ENCODE measurements at places on chromosomes 5 and 9. TPM values are rescaled to one million over a fixed set of nuclear protein-coding genes. Genes with fewer than 3 reads are reported as not detected.

DNA sequence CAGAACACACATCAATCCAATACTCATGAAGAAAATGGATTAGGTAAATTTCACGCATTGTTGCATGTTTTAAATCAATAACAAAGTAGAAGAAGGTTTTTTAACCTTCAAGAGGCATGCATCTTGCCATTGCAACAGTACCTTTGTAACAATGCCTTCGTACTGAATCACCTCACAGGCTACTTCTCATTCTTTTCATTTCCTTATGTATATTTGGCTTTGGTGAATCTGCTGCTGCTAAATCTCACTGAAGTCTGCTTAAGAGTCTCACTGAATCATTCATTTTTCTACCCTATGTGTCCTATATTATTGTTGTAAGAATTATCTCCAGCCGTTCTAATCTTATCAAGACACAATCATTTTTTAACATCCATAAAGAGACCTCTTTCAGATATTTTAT is 152.5 kb downstream of the CDH10 start:
- DNase-seq: no peak

DNA sequence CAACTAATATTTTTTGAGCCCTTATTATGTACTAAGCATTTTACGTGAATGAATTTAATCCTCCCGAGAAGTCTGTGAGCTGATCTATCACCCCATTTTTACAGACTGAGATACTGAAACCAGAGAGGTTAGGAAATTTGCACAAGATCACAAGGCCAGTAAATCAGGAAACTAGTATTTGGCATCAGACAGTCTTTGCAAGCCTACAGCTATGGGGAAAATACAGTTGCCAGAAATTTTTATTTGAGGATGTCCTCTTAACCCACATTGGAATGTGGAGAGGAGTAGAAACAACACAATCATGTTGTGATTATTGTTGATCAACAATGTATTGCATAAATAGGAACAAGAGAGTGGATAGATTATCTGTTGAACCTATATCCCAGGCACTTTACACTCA is 2.3 kb upstream of the SLC46A2 start:
- DNase-seq: no peak

GRCh38 chr5:138351056-138351455 is 1.4 kb upstream of the KDM3B start:
- DNase-seq: no peak

- DNase-seq: peak; percentile 46
Measured at GRCh38 chr9:89926691-89927220, 321.9 kb downstream of the GADD45G start.

- no peak for DNase-seq
Measured at GRCh38 chr5:142829801-142830220, 59.6 kb downstream of the ARHGAP26 start.

DNA sequence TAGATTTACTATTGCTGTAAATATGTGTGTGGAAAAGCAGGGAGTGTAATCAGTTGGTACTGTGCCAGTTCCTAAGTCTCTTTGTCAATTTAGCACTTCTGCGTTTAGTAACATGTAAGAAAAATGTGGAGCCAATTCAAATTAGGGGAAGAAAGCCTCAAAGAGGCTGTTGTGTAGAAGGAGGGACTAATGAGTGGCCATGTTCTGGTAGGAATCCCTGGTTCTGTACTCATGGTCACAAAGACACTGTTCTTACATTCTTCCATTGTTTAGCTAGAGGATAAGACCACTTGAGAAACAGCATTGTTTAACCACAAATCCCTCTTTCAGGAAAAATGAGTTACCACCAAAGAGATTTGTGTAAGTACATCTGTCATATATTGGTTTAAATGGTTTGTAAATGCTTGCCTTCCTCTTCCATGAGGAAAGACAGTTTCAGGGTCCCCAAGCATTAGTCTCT is 14.9 kb downstream of the ARHGEF28 start:
- DNase-seq: no peak

DNA sequence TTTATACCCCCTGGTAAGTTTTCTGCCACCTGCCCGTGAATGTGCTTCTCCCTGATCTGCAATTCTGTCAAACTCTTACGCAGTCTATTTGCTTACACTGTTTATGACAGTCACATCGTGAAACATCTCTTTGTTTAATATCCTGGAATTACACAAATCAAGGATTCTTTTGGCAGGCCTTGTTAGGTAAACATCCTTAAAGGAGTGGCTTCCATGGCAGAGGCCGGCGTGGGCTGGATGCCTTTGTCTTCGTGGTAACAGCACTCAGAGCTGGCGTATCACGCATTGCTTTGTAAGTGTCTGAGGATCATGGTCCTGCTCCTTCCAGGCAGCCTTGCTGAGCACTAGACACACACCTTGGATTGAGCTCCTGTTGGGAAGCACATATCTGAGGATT is 145.7 kb downstream of the IRX1 start:
- no peak for DNase-seq

- DNase-seq: no peak
Measured at GRCh38 chr5:158670201-158670600, 429.5 kb downstream of the EBF1 start.

- no peak for DNase-seq
Measured at GRCh38 chr5:147015405-147015804, 136.8 kb upstream of the PPP2R2B start.

DNA sequence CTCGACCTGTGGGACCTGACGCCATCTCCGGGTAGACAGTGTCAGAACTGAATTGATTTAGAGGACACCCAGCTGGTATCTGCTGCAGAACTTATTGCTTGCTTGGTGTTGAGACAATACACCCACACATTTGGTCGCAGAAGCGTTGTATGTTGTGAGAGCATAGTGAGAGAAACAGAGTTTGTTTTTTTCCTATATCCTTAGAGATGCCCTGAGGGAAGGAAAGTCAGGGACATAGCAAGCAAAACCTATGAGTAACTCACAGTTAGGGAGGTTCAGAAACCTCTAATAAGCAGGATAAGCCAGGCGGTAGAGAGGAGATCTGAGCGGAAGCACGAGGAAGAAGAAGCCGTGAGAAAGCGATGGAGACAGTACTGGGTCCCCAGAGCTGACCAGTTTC is 59.8 kb downstream of the PTCD2 start:
- DNase-seq: no peak

GRCh38 chr5:151047814-151048425 is 27.5 kb downstream of the GPX3 start:
- no peak for DNase-seq

GRCh38 chr9:137579259-137579604 is 507 bp upstream of the DPH7 start:
- no peak for DNase-seq

GRCh38 chr5:148875205-148875875 is 48.9 kb downstream of the ADRB2 start:
- DNase-seq: no peak

DNA sequence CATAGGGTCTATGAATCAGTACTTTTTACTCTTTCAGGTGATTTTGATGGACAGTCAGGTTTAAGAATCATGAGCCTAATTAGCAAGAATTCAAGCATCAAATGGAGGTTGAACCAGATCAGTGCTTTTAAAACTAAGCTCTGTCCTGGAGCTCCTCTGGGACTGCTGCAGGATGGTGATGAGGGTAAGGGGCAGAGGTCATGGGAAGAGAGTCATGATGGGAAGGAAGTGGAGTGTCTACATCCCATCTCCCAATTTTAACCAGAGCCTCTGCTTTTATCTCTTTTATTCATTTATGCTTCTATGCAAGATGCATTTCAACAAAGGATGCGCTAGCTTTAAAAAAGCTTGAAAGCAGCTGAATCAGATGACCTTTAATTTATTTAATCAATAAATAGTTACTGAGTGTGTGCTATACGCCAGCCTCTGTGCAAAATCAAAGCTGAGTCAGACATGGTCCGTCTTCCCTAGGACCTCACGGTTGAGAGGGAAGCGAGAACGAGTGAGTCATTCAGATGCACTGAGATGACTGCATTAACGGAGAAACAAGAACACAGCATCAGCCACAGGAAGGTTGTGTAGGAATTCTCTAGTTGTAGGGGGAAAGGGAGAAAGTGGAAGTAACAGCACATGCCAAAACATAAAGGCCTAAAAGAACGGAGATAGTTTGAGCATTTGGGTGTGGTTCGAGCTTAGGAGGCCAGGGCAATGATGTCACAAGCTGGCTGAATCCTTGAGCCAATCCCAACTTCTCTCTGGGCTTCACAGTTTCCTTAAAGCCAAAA is 441.6 kb upstream of the BRINP1 start:
- DNase-seq: no peak

DNA sequence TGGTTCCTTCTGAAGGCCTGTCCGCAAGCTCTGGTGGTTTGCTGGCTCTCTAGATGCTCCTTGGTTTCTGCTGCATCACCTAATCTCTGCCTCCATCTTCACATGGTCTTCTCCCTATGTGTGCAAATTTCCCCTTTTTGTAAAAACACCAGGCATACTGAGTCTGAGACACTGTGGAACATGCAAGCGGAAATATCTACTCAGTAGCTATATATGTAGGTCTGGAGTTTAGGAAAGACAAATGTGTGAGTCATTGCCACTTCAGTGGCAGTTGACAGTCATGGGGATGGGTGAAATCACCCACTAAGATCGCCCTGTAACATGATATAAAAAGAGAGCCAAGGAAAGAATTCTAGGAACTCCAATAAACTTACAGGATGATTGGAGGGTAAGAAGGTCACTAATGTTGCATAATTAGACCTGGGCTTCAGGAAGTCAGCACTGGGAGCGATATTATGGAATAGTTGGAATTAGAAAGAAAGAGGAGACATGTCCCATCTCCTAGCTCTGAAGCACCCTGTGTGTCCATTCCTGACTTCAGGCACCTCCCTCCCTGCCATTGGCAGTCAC is 22.7 kb upstream of the UBLCP1 start:
- DNase-seq: no peak

GRCh38 chr5:172617817-172618216 is 23.2 kb upstream of the NEURL1B start:
- DNase-seq: no peak

DNA sequence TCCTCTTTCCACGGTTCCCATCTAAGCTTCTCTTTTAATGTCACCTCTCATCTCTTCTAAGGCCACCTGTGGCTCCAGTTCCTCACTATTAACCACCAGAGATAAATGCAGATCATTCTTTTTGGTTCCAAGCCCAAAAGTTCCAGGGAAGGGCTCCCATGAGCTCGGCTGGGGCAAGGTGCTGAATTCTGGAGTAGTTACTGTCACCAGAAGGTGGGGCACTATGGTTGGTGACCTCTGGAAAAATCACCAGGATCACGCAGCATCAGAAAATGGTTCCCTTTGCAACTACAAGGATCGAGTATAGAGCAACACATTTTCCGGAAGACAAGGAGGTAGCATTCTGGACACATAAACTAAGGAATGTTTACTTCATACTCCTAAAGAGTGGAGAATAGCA is 528.7 kb upstream of the DAP start:
- no peak for DNase-seq

GRCh38 chr5:72146056-72146455 is 38.8 kb downstream of the MAP1B start:
- DNase-seq: no peak

DNA sequence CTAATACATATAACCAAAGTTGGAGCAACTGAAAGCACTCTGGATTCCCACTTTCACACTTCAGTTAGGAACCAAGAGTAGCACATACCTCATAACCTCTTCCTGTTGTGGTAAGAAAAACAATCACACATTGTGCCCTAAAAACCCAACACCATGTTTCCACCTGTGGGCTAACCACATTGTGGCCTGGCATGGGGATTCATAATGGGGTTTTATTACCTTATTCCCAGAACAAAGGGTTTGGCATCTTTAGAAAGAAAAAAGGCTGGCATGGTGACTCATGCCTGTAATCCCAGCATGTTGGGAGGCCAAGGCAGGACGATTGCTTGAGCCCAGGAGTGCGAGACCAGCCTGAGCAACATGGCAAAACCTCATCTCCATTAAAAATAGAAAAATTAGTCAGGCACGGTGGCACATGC is 60.6 kb downstream of the HSD17B3 start:
- DNase-seq: no peak

DNA sequence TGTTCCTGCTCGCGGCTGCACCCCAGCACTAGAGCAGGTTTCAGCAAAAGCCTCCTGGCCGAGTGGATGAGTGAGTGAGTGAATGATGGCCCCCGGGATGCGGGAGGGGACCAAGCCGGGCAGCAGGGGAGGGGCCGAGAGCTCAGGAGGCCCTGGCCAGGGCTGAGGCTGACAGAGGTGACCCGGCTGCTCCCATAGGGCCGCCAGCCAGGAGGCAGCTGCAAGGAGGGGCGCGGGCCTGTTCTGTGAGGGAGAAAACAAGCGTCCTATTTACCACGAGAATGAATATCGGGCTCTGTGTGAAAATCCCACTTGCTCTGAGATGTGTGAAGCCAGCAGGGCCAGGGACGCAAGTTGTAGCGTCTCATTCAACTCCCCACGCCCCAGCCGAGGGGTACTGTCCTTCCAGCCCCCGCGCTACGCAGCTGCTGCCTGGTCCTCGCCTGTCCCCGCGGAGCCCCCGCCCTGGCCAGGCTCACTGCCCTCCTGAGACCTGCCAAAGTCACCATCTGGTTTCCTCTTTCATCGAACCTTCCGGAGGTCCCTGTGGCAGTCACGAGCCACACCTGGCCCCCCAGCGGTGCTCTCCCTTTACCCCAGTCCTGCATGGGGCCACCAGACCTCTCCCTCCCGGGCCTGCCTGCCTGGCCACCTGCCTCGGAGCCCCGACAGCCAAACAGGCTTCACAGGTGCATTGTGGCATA is 38.8 kb downstream of the RASGEF1C start:
- peak; percentile 86 for DNase-seq

- DNase-seq: no peak
Measured at GRCh38 chr5:147072622-147073021, 162.2 kb upstream of the STK32A start.

GRCh38 chr5:58135571-58136335 is 324.1 kb downstream of the PLK2 start:
- DNase-seq: no peak

- DNase-seq: no peak
Measured at GRCh38 chr5:179127136-179128040, 67.2 kb downstream of the ZNF354C start.

GRCh38 chr9:110351009-110351467 is 13.4 kb upstream of the TXNDC8 start:
- no peak for DNase-seq

- no peak for DNase-seq
Measured at GRCh38 chr9:38137342-38137741, 68.3 kb upstream of the SHB start.

GRCh38 chr5:147673266-147673665 is 109.3 kb downstream of the JAKMIP2 start:
- peak; percentile 94 for DNase-seq

BARHL1 gene
- not detected for total RNA-seq

CAVIN4 gene
- 6.1 TPM for total RNA-seq

FREM1 gene
- 3.7 TPM for total RNA-seq

ZNF346 gene
- total RNA-seq: 36.9 TPM

PCDHB5 gene
- total RNA-seq: 8.5 TPM

C6 gene
- 0.46 TPM for total RNA-seq

C5orf46 gene
- total RNA-seq: not detected

LMBRD2 gene
- total RNA-seq: 43.6 TPM

ZFP2 gene
- 5.0 TPM for total RNA-seq

NME5 gene
- total RNA-seq: 28.6 TPM

DNM1 gene
- total RNA-seq: 933 TPM

NXNL2 gene
- 0.83 TPM for total RNA-seq

PWWP2A gene
- 36.3 TPM for total RNA-seq

FAM221B gene
- not detected for total RNA-seq

LMAN2 gene
- 47.2 TPM for total RNA-seq

BHMT gene
- 0.56 TPM for total RNA-seq

PCDHB15 gene
- total RNA-seq: 13.0 TPM

C9orf153 gene
- 1.2 TPM for total RNA-seq
